ENCODE measurements at places on chromosomes 5 and 9. TPM values are rescaled to one million over a fixed set of nuclear protein-coding genes. Genes with fewer than 3 reads are reported as not detected.

DNA sequence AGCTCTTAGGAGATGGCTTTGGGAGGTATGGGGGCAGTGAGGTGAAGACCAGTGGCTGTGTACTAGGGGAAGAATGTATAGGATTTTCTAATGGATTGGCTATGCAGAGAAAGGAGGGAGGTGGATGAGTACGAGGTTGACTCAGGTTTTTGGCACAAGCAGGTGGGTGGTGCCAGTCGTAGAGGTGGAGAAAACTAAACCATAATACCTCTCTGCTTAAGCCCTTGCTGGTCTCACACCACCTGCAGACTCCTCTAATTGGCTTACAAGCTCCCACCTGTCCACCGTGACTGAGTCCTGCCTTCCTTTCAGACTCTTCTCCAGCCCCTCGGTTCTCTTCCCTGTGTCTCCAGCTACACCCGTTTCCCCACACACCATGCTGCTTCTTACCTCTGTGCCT lies 521.7 kb upstream of the CLINT1 start:
- no peak for DNase-seq

The FAM151B gene
- total RNA-seq: 3.3 TPM

The EIF4E1B gene
- total RNA-seq: not detected

DNA sequence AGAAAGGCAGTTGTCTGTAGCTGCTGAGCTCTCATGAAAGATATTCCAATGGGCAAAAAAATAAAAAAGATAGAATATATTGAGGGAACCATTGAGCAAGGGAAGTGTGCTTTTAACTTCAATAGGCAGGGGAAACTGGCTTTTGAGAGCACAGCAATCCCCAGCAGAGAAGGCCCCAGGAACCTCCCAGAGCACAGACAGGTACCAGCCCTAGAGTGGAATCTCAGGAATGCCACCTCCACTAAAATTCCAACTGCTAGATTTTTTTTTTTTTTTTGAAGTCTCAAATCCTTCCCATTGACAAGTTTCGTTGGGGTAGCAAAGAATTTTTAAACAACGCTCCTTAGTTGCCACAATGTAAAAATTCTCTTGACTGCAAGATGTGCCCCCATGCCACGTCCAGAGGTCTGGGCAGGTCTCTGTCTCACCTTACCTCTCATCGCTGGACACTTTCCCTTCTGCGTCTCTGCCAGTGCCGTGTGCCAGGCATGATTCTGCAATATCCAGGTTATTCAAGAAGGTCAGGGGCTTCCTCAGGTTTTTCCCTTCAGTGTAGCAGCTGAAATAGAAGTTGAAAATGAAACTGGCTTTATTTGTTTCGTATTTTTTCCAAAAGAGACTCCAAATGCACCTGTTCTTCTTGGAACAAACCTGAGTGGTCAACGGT lies 64.2 kb upstream of the IRX1 start:
- no peak for DNase-seq

GRCh38 chr5:106106384-106106783 lies 1564.4 kb downstream of the EFNA5 start:
- DNase-seq: no peak

The PCDHB14 gene
- 5.7 TPM for total RNA-seq

The RBM27 gene
- 21.6 TPM for total RNA-seq

- no peak for DNase-seq
These were observed 41.3 kb downstream of the UGCG start for GRCh38 chr9:111937781-111938426.
